ENCODE measurements at places on chromosomes 11 and 22.

DNA sequence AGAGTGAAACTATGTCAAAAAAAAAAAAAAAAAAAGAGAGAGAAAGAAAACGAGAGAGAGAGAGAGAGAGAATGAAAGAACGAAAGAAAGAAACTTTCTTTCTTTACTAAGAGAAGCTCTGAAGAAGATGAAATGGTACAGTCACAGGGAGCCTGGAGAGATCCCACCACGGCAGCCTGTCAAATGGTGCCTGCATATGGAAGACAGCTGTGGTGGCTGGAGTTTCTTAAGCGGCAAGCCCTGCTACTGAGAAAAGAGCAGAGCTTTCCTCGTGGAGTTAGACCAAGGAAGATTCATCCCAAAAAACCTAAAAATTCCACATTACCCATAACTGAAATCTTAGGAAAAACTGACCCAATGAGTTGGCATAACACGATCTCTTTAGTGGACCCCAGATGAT, 66.7 kb downstream of the MICAL3 start:
- DNase-seq = no peak

DNA sequence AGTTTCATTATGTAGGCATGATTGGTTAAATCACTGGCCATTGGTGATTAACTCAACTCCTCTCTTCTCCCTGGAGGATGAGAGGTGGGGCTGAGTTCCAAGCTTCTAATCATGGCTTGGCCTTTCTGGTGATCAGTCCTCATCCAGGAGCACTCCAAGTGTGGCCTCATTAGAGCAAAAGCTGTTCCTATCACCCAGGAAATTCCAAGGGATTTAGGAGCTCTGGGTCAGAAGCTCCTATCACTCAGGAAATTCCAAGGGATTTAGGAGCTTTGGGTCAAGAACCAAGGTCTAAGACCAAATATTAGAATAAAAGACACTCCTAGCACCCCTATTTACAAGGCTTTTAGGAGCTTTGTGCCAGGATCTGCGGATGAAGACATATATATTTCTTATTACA, 168.0 kb upstream of the BDNF start:
- DNase-seq = no peak

- DNase-seq = no peak
Measured at GRCh38 chr11:16883174-16883573, 131.0 kb downstream of the PLEKHA7 start.

GRCh38 chr11:115080923-115081680, 402.8 kb downstream of the NXPE2 start:
- no peak for DNase-seq

DNA sequence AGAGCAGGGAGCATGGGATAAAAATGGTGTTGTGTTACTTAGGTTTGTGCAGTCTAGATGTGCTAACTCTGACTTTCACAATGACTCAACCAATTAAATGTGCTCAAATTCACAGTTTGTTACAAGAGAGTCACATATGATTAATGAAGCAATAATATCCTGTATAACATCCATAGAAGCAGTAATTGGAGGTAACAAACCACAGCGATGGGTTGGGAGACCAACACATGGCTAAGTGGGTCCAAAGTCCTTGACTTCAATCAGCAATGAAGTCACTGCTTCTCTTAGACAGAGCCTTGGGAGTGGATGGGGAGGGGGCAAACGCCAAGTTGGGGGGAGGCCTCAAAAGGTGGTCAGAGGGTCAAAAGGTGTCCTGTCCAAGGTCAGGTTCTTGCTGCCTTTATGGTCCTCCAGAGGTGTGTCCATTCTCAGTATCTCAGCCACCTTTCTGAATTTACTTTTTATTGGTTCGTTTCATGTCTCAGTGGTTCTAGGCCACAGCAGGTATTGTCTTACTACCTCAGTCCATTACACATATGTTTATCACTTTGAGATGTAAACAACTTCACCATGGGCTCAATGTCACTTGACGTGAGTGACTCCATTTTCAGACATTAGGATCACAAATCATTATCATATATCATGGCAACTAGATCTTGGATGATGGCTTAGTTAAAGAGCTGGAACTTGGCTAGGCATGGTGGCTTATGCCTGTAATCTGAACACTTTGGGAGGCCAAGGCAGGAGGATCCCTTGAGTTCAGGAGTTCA, 32.4 kb downstream of the SLN start:
- no peak for DNase-seq

GRCh38 chr11:102385085-102386007, 38.3 kb downstream of the BIRC2 start:
- no peak for DNase-seq

- no peak for DNase-seq
Measured at GRCh38 chr11:76181371-76181770, 24.9 kb downstream of the WNT11 start.

GRCh38 chr22:45265535-45265934, 19.2 kb upstream of the UPK3A start:
- no peak for DNase-seq

GRCh38 chr11:115653926-115654325, 149.7 kb upstream of the CADM1 start:
- no peak for DNase-seq

- no peak for DNase-seq
Measured at GRCh38 chr11:126080161-126080941, 17.7 kb upstream of the CDON start.

DNA sequence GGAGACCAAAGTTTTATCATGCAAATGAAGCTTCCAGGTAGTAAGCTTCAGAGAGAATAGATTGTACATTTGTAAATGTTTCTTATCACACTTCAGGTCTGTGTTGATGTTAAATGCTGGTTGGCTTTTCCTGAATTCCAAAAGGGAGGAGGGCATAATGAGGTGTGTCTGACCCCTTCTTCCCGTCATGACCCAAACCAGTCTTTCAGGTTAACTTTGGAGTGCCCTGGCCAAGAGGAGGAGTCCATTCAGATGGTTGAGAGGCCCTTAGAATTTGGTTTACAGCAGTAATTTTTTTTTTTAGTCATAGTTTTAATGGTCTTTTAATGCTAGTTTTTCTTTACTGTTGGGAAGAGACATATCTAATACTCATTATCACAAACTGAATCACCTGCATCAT, 2.5 kb downstream of the OR6X1 start:
- no peak for DNase-seq

DNA sequence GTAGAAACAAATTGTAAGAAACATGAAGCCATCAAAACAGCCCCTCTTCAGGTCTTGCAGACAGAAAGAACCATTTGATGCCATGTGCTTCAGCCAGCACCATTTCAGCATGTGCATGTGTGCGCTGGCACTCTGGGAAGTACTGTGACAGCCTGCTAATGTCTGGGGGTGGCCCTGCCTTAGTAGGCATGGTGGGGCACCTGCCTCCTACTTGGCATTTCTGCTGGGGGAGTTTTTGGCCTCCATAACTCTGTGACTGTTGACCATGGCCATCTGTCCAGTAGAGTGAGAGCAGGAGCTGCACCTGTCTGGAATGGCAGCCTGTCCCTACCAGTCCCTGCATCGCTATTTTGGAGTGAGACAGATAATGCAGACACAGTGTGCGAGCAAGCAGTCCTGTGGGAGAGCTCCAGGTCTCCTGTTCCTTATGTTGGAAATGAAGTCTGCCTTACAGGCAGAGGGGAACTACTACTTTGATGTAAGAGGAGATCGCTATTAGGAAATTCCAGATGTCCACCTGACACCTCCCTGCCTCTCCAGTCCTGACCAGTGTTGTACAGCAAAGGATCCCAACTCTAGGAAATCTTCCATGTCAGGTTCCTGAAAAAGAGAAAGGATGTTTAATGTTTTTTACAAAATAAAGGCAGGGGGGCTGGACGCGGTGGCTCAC, 102.5 kb downstream of the ATXN10 start:
- DNase-seq = no peak

GRCh38 chr11:83427501-83427900, 141.3 kb upstream of the CCDC90B start:
- no peak for DNase-seq

- no peak for DNase-seq
Measured at GRCh38 chr11:11641581-11641980, 19.8 kb upstream of the GALNT18 start.

DNA sequence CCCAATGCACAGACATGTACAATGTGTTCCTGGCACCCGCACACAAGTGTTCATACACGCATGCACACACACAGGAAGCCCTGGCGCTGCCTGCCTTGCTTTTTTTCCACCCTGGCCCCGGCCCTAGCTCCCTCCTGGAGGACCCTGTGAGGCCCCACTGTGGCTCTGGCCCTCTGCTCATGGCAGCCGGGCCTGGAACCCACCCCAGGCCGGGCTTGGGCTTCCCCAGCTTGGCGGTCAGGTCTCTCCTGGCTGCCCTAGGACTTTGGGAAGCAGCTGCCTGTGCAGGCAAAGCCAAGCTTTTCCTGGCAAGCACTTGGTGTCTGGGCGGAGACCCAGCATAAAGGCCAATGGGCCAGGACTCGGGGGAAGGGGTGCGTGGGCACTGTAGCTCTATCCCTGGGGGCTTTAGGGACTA, 30.5 kb downstream of the CD82 start:
- no peak for DNase-seq

DNA sequence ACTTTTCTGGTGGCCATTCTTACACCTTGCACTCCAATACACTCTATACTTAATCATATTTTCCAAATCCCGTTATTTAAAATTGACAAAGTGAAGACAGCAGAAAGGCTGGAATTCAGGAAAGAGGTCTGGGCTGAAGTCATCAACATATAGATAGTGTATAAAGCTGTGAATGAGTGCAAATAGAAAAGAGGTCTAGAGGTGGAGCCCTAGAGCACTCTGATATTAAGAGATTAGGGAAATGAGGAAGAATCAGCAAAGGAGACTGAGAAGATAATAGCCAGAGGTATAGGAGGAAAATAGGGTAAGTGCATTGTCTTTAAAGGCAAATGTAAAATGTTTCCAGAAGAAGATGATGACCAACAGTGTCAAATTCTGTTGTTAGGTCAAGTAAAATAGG, 7.9 kb downstream of the CTR9 start:
- no peak for DNase-seq

DNA sequence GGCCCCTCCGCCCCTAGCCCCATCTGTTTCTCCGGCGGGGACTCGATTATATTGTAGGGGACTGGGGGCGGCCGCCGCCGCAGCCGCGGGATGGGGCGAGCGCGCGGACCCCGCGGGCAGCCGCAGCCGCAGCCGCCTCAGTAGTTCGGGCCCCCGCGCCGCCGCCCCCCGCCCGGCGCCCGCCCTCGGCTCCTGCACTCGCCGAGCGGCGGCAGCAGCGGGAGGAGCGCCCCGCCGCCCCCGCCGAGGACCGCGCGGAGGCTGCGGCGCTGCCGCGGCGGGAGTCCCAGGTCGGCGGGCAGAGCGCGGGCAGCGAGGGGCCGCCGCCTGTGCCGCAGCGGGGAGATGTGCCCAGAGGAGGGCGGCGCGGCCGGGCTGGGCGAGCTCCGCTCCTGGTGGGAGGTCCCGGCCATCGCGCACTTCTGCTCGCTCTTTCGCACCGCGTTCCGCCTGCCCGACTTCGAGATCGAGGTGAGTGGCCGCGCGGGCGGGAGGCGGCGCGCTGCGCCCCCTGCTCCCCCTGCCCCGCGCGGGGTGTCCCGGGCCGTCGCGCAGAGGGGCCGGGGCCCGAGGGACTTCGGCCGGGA, at the start of gene CECR2:
TSS of gene CECR2 (plus strand) at position 22 of the 587 bp plus-strand sequence. CDS start at position 346, 324 bp downstream.
- no peak for DNase-seq

DNA sequence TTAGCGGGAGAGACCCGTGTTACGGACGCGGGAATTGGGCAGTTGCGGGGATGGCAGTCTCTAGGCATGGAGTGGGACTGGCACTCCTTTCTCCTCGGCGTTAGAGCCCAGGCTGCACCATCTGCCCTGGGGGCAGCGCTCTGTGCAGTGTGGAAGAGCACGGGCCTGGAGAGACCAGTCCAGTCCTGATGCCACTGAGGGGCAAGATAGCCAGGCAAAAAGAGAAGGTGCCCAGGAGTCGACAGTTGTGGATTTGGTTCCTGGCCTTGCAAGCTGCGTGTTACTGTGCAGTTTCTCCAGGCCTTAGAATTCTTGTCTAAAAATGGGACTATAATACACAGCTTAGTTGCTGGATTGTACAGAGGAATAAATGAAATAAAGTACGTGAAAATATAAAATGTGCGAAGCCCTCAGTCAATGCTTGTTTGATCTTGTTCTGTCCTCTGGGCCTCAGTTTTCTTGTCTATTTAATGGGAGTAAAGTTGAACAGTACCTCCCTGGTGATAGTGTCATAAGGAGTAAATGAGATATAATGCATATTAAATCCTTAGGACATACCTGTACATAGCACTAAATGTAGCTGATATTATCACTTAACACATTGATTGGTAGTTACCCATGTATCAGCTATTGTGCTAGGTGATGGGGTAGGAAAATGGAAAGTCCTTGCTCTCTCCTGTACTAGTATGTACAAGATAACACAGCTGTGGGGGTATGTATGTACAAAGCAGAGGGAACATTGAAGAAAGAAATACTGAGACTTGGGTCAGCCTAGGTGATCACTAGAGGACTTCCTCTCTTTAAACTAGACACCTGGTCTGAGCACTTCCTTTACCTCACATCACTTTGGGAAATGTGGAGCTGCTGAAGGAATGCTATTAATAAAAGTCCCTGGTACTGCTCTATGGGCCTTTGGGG, 1.2 kb downstream of the ATXN10 start:
- no peak for DNase-seq

GRCh38 chr11:121762820-121763219, 310.1 kb upstream of the SORL1-AS1 start:
- DNase-seq = no peak

Measured in left renal cortex interstitium (tissue), 4 donors.